Suppressor macrophage treated with lipopolysaccharide for 1 hour (primary cell): ENCODE measurements at places on chromosomes 7 and 10.
A peak's percentile ranks its signal among the peaks of the same experiment; 100 is the strongest.

DNA sequence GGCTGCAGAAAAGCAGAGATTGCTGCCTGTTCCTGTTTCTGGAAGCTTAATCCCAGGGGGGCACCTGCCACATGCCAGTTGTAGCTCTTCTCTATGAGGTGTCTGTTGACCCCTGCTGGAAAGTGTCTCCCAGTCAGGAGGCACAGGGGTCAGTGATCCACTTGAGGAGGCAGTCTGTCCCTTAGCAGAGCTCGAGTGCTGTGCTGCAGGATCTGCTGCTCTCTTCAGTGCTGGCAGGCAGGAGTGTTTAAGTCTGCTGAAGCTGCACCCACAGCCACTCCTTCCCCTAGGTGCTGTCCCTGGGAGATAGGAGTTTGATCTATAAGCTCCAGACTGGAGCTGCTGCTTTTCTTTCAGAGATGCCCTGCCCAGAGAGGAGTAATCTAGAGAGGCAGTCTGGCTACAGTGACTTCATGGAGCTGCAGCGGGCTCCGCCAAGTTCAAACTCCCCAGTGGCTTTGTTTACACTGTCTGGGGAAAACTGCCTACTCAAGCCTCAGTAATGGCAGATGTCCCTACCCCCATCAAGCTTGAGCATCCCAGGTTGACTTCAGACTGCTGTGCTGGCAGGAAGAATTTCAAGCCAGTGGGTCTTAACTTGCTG is 57.6 kb upstream of the CROT start:
- DNase-seq: no peak

GRCh38 chr7:80499350-80499953 is 12.4 kb downstream of the GNAT3 start:
- peak; percentile 60 for DNase-seq

GRCh38 chr10:47384148-47384921 is at the start of gene ZNF488:
Gene ZNF488, minus strand, starts transcription at chr10:47384293. Its CDS starts 15,464 bp downstream, at chr10:47368829.
- peak; percentile 93 for DNase-seq

GRCh38 chr10:498760-499435 is 190.6 kb downstream of the DIP2C start:
- peak; percentile 6 for DNase-seq

- no peak for DNase-seq
These were observed 34.5 kb upstream of the LYZL1 start for GRCh38 chr10:29254123-29255046.

GRCh38 chr7:43577485-43577951 is 5.4 kb upstream of the STK17A start:
- no peak for DNase-seq

DNA sequence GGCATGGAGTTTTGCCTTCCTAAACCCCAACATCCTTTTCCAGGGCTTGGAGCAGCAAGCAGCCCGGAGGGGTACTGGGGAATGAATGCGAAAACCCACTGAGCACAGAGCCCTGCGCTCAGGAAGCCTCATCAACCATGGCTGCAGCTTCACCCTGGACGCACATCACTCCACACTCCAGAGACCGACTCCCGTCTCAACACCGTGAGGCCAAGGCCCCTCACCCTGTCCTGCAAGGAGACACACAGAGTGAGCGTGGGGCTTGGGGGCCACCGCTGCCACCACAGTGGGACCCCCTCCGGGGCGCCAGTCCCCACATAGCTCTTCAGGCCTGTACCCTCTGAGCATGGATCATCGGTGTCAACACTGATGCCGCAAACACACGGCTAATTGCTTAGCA is 41.9 kb downstream of the DPYSL4 start:
- DNase-seq: no peak

GRCh38 chr10:123580426-123580825 is 85.7 kb upstream of the GPR26 start:
- no peak for DNase-seq
